ENCODE measurements at places on chromosomes 3 and 15.

DNA sequence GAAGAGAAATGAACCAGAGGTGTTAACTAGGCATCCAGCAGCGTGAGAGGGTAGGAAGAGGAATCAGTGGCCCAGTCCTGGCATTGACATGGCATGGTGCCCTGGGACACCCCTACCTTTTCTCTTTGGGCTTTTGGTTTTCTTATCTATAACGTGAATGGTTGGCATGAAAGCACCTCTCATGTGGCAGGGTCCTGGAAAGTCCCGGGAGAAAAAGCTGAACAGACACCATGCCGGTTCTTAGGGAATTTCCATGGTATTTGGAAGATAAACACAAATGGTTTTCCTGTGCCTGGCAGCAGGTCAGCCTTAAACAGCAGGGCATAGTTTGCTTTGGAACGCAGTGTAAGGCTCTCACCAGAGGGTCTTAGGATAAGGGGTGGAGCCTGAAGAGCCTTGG, 15.4 kb downstream of the ARNT2 start:
- DNase-seq: peak; percentile 29

DNA sequence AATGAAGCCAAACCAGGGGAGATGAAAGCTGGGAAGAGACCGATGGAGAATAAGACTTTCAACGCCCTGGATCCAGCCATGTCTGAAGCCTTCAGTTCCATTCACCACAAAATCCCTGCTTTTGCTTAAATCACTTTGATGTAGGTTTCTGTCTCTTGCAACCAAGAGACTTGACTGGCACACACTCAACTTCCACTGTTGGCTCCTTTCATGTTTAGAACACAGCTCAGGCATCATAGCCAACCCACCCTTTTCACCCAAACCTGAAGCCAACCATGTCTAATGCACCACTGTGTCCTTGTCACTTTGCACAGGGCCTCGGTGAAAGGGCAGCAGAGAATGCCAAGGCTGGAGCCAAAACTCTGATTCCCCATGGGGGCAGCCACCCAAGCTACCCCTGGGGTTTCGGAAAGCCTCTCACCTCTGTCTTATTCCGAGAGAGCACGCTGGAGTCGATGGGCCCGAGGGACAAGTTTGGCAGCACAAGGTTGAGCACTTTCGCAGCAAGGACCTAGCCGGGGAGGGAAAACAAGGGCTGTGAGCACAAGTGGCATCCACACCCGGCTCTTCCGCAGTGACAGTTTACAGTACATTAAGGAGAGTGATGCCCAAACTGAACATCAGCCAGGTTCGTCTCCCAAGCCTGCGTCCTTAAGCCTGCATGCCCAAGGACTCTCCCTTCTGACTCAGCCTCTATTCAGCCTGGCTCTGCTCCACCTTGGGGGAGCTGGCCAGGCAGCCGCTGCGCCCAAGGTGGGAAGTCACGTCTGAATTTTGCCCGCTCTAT, 37.6 kb downstream of the ABTB1 start:
- DNase-seq: no peak

GRCh38 chr3:33395900-33396299, 44.3 kb downstream of the UBP1 start:
- DNase-seq: no peak

DNA sequence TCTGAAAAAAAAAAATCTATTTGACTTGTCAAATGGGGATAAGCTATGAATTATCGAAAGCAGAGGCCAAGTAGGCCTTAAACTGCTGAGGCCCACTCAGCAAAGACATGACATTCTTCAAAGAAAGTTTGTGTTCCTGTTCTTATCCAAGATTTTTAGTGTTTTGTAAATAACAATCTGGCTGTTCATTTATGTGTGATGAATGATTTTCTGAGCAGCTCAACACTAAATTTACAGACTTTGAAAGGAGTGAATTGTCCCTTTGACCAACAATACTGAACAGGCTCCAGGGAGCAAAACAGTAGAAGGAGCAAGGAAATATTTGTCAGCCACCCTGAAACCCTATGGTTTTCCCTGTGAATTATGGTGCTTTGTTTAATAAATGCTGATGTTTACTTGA, 512.6 kb upstream of the NAALADL2 start:
- DNase-seq: no peak

DNA sequence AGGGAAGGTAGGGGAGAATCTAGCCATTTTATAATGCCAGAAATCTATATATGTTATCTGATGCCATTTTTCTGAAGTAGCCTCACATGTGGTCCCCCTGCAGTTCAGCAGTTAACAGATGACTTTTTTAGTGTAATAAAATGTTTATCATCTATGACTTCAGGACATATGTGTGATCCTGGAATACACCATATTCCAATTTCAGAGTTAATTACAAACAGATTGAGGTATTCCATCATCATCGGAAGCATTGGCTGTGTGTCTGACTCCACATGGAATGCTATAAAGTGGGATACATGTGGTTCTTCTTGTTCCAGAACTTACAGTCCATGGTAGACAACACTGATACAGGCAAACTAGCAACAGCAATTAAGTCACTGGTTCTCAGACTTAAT, 45.9 kb upstream of the LIMD1 start:
- DNase-seq: no peak

DNA sequence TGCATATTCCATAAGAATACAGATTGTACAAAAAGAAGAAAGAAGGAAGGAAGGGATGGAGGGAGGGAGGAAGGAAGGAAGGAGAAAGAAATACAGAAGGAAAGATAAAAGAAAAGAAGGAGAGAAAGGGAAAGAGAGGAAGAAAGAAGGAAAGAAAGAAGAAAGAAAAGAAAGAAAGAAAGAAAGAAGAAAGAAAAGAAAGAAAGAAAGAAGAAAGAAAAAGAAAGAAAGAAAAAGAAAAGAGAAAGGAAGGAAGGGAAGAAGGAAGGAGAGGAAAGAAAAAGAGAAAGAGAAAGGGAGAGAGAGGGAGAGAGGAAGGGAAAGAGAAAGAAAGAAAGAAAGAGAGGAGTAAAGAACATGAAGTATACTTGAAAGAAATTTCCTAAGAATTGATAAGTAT, 577.9 kb upstream of the ALCAM start:
- no peak for DNase-seq

GRCh38 chr3:122918576-122919290, 108.8 kb downstream of the SEMA5B start:
- DNase-seq: peak; percentile 29

DNA sequence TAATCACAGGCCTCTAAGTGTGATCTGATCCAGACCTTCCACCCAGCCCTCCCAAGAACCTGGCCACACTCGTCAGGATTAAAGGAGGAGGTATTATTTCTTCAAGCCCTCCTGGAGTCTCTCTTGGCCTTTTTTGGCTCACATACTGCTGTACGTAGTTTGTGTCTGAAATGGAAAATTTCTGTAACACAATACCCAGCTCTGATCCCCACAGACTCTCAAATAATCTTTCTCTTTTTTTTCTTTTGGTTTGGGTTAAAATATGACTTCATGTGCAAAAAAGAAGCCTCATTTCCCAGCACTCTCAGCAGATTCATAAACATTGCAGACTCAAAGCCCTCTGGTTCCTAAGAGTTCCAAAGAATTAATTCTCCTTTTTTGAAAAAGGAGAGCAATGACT, 96.5 kb upstream of the PHLDB2 start:
- DNase-seq: peak; percentile 86

- no peak for DNase-seq
Measured at GRCh38 chr15:74505837-74506514, 35.0 kb upstream of the ARID3B start.

- peak; percentile 89 for DNase-seq
Measured at GRCh38 chr3:14203521-14204079, 25.0 kb downstream of the LSM3 start.

DNA sequence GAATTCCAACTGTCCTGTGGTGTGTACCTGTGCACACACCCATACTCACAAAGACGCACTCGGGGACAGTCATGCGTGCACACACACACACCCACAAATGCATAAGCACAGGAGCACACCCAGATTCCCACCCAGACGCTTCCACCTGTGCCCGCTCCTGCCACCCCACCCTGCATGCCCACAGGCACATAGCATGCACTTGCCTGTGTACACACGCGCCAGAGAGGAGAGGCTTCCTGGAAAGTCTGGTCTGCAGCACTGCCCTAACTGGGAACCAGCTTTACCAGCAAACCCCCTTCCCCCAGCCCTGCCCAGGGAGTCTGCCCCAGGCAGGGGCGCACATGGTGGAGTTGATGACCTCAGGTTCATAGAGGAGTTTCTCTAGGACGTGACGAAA, 246.2 kb downstream of the UACA start:
- DNase-seq: no peak

DNA sequence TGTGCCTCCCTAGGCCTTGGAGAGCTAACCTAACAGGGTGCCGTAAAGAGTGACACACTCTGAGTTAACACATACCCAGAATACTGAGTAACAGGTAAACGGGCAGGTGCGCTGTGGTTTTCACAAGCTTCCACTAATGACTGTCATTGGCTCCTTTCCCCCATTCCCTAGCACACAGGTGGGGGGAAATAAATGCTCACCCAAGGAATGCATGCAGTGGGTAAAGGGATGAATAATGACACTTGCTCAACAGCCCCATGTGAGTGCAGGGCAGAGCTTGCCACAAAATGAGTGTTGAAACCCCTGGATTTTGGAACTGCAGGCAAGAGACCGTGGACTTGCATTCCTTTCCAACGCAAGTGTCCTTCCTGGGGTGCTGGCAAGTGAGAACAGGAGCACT, 57.6 kb downstream of the ADAMTS17 start:
- DNase-seq: no peak

DNA sequence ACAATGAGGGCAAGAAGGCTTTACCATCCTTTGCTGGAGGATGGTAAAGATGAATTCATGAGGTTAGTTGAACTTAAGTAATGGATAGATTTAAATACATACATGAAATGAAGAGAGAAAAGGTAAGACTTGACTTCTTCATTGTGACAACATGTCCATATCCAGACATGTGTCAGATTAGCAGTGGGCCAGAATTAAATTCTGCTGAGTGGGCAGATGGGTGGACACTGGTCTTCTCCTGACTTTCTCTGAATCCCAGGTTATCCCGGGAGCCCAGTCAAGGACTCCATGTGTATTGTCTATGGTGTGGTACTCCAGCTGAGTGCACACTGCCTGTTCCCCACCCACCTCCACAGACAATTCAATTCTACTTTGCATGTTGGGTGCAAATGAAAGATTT, 603.1 kb downstream of the NLGN1 start:
- DNase-seq: no peak

DNA sequence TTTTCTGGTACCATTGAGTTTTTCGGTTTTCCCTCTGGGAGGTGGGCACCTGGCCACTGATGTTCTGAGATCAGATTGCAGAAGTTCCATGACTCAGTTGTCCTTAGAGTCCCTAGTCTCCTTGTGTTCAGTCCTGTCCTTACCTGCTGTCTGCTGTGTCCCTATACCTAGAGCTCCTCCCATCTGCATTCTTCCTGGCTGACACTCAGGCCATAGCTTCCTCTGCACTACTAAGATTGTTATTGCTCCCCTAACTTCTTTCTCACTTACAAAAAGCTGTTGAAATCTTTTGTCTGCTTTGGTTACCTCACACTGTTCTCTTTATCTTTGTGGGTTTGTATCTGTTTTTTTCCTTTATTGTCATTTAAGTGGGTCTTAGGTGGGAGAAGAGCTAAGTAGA, 13.2 kb downstream of the USP3 start:
- no peak for DNase-seq

- DNase-seq: peak; percentile 97
Measured at GRCh38 chr3:123660900-123661299, 76.0 kb upstream of the HACD2 start.

- no peak for DNase-seq
Measured at GRCh38 chr3:53913401-53913800, 21.7 kb upstream of the SELENOK start.

GRCh38 chr15:77430652-77431051, 10.0 kb downstream of the HMG20A start:
- DNase-seq: no peak

DNA sequence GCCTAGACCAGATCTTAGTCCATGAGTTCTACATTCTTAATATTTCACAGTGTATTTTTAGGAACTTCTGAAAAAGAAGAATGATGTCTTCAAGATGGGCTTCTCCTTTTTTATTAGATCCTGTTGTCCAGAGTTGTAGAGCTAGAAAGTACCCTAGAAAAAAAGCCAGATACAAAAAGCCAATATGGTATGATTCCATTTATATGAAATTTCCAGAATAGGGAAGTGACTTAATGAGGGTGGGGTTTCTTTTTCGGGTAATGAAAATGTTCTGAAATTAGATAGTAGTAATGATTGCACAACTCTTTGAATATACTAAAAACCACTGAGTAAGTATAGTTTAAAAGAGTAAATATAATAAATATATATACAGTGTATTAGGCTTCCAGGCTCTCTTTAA, 116.9 kb downstream of the NFKBIZ start:
- DNase-seq: peak; percentile 32

DNA sequence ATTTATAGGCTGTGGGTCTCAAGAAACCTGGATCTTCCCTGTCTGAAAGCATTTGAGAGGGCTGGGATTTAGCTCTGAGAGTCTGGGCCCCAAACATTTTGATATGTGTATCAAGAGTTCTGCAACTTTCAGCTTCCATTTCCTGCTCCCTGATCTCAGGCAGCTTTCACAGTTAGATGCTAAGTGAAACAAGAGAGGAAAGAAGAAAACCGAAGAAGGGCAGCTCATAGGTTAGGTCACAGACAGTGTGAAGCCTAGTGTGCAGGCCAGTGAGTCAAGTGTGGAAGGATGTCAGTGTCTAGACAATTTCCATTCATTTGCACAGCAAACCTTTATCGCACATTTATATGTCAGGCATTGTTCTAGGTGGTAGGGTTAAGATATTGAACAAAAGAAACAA, 173.6 kb upstream of the PROK2 start:
- no peak for DNase-seq
